Posterior vena cava (tissue), 2 donors: ENCODE measurements at places on chromosomes 7 and 10. TPM values are rescaled to one million over a fixed set of nuclear protein-coding genes. Genes with fewer than 3 reads are reported as not detected.

GRCh38 chr7:64875258-64875657, 27.8 kb upstream of the ZNF273 start:
- no peak for DNase-seq

LIPK gene
- not detected for total RNA-seq

GRCh38 chr7:44473295-44473694, 17.2 kb downstream of the NUDCD3 start:
- DNase-seq: no peak

DNA sequence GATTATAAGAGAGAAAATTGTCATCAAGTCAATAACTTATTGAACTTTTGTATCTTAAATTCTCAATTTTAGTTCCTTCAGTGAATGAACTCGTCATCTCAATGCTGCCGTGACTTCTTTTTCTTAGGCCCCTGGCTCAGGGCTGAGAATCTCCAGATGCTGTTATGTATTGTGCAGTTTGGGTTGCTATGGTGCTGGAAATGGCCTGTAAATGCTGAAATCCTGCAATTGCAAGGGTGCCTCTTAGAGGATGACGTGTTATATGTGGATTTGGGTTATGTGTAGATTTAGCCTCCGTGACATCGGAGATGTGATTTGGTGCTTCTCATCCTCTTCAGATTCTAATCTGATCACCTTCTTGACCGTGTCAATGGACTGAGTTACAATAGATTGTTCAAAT, 55.7 kb upstream of the ZRANB1 start:
- DNase-seq: no peak

GRCh38 chr7:157831143-157831905, 494.5 kb downstream of the DNAJB6 start:
- DNase-seq: peak; percentile 64

GRCh38 chr10:29926693-29927048, 132.7 kb downstream of the JCAD start:
- no peak for DNase-seq

LHFPL3 gene
- total RNA-seq: not detected

DNA sequence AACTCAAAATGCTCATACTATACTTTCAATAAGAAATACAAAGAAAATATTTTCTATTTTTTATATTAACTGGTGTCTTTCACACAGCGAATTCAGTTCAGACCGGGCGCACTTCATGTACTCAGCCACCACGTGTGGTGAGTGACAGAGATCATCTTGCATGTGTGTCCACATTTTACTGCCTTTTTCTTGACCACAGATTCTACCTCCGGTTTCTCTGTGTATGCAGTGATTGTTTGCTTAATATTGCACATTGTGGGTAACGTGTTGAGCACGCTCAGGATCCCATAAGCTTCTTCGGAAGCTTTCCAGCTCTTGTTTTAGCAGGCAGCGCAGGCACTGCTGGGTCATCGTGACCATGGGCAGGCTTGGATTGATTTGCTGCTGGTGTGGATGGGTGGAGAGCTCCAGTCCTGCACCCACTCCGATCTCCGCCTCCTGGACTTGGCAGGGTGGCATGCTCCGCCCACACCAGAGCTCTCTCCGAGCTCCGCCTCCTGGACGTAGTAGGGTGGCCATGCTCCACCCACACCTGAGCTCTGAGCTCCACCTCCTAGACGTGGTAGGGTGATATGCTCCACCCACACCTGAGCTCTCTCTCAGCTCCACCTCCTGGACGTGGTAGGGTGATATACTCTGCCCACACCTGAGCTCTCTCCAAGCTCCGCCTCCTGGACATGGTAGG, 253.3 kb downstream of the DIP2C start:
- no peak for DNase-seq
